ENCODE measurements at places on chromosomes 3 and 15.

- no peak for DNase-seq
These were observed 187.5 kb upstream of the HES1 start for GRCh38 chr3:193948459-193948858.

GRCh38 chr15:35944945-35945585 is 399.1 kb upstream of the DPH6 start:
- DNase-seq, result no peak

- no peak for DNase-seq
These were observed 78.2 kb downstream of the CYP19A1 start for GRCh38 chr15:51260202-51260601.

DNA sequence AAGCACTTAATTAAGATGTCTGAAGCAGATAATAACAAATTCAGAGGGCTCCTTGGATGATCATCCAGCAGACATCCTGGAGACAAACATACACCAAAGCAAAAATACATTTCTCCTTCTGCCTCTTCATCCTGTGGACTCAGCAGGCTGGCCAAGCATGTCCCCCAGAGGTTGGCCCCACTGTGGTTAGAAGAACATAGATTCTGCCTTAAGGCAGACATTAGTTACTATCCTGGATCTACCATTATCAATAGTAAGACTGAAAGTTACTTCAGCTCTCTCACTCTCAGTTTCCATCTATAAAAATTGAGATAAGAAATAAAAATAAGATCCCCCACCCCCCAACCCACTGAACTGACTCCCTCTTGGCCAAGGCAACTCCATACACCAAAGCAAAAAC is 28.6 kb upstream of the TGFBR2 start:
- no peak for DNase-seq

GRCh38 chr3:184596886-184597575 is 35.4 kb downstream of the EPHB3 start:
- no peak for DNase-seq

DNA sequence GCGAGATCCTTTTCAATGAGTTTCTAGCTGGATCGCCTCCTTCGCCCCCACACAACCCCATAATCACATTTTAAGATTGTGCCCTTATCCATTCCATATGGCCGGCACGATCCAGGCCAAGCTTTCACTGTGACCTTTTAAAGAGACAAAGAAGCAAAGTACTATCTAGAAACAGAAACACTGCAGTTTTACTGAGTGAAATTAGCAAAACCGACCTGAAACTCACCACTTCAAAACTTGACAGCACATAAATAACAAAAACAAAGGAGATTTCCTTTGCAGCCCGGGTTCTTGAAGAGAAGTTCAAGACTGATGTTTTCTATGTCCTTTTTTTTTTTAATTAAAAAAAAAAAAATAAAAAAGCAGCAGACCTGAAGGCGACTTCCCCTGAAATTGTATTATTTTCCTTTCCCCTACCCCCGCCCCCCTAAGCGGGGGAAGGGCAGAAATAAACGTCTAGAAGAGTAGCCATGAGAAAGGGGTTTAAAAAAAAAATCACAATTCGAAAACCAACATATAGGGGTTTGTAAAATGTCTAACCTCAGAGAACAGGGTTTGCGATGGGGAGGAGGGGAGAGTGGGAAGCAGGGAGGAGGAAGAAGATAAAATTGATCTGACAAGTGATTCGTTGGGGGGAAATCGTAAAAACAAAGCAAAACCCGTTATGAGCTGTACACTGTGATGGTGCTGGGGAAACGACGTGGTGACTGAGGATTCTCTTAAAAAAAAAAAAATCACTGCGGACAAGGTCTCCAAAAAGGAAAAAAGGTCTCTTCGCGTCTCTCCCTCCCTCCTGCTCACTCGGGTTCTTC is 1.5 kb downstream of the SATB1 start:
- DNase-seq, result peak; percentile 40

DNA sequence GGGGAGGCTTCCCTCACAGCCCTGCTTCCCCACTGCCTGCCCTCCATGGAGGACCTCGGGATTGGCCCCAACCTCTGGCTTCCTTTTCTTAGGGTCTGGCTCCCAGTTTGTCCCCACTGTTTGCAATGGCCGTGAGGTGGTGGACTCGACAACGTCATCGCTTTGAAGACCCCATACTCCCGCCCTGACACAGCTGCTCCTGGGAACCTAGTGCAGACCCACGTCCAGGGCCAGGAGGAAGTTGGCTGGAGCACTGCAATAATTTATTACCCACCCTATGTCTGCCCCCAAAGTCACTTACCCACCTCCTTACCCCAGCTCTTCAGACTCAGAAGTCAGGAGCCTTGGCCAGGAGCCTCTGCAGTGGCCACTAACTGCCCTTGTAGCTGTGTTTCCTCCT is 11.1 kb downstream of the GRM2 start:
- no peak for DNase-seq

GRCh38 chr3:48180021-48180420 is 8.2 kb downstream of the CDC25A start:
- DNase-seq, result no peak

- no peak for DNase-seq
These were observed 3.2 kb downstream of the ZXDC start for GRCh38 chr3:126472277-126473006.

GRCh38 chr15:31330111-31330785 is 3.6 kb downstream of the KLF13 start:
- DNase-seq, result no peak

DNA sequence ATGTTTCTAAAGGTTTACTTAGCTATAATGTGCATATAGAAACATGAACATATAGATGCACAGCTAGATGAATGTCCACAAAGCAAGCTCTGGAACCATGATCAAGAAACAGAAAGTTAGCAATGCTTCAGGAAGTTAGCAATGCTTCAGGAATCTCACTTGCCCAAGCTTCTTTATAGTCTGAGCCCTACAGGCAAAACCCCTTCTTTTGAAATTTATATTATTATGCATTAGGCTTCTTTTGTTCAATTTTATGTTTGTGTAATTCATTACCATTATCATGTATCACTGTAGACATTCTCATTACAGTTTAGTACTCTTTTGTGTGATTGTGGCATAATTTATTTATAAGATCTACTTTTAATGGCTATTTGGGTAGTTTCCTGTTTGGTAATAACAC is 286.4 kb upstream of the BCHE start:
- DNase-seq, result no peak

- no peak for DNase-seq
These were observed 530.8 kb downstream of the DIPK2A start for GRCh38 chr3:144502402-144502801.

- peak; percentile 49 for DNase-seq
These were observed 121.3 kb downstream of the RPLP1 start for GRCh38 chr15:69573815-69574475.

- DNase-seq, result no peak
These were observed 8.6 kb upstream of the CHAC1 start for GRCh38 chr15:40944510-40945296.

GRCh38 chr3:58161435-58162398 is 49.1 kb downstream of the DNASE1L3 start:
- DNase-seq, result no peak

GRCh38 chr3:189099505-189100290 is 72.1 kb upstream of the TPRG1 start:
- DNase-seq, result no peak

GRCh38 chr3:12939137-12939536 is 97.8 kb upstream of the RPL32 start:
- DNase-seq, result no peak

DNA sequence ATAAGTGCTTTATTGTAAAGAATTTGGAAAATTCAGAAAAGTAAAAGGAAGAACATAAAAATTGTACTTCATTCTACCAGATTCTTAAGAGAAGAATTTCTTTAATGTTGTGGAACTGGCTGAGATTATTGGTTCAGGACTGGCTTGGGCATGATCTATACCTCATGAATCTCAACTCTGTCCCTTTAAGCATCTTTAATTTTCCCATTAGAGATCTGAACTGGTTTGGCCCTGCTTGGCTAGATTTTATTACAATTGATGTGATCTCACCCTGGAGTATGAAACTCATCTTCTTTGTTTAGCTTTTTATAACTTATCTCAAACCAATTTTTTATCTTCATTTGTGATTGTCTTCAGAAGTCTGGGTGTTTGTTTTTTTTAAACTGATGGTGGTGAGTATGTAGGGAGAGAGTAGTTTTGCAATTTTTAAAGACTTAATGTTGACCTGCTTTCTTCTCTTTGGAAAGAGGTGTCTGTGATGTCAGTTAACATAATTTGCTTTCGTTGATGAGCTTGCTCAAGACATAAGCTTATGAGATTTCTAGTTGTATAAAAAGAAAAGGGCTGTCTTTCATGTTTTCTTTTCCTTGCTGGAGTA is 61.9 kb downstream of the ZNF609 start:
- DNase-seq, result no peak

- DNase-seq, result no peak
These were observed 440.4 kb downstream of the FHIT start for GRCh38 chr3:60810881-60811280.

GRCh38 chr3:11559816-11560633 is 83.7 kb downstream of the VGLL4 start:
- DNase-seq, result no peak

DNA sequence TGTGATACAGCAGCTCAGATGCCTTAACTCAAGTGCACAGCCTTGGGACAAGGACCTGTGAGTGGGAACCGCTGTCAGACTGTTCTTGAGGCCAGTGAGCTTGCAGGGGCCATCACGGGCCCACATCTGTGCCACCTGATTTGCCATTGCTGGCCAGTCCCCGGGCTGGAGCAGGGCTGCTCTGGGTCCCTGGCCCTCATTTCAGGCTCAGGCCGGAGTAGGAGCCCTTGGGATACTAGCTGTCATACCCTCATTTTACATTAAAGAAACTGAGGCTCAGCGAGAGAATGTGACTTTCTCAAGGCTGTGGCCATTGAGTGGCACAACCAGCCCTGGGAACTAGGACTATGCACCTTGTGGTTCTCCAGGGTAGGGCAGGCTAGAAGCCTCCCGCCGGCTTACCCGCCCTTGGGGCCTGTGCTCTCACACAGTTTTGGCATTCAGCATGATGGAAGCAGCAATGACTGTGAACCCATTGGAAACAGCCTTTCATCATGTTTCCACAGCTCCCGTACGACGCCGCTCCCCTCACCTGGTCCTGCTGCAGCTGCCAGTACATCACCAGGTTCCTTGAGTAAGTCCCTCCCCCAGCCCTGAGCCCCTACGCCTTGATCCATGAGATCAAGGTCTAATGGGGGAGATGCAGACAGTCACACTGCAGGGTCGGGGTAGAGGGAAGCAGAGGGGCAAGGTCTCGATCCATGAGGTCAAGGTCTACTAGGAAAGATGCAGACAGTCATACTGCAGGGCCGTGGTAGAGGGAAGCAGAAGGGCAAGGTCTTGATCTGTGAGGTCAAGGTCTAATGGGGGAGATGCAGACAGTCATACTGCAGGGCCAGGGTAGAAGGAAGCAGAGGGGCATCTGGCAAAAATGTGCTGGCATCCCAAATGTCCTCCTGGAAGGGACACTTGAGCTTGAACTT is 42.2 kb downstream of the GOLGA6L10 start:
- DNase-seq, result no peak

- DNase-seq, result no peak
These were observed at the start of gene GALNT15 for GRCh38 chr3:16174389-16174788. Gene GALNT15 (plus strand): TSS chr3:16174680. CDS start chr3:16175152, 472 bp downstream.

GRCh38 chr3:130895690-130896488 is 2.0 kb downstream of the ATP2C1 start:
- DNase-seq, result no peak

DNA sequence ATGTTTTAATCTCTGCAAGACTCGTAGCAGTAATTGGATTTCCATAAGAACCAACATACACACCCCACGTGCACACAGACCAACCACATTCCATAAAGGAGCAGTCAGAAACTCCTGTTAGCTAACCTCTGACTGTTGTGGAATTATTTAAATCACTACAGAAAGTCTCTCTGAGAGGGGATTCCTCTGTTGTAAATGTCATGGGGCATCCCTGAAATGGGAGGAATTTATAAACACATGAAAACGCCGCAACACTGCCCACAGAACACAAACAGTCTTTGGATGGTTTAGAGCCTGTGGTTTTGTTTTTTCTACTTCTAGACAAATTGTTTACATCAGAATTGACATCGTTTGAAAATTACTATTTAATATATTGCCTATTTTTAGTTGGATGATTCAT is 740.1 kb upstream of the GRM7 start:
- no peak for DNase-seq

- DNase-seq, result no peak
These were observed 271.9 kb downstream of the MCTP2 start for GRCh38 chr15:94503293-94503692.

DNA sequence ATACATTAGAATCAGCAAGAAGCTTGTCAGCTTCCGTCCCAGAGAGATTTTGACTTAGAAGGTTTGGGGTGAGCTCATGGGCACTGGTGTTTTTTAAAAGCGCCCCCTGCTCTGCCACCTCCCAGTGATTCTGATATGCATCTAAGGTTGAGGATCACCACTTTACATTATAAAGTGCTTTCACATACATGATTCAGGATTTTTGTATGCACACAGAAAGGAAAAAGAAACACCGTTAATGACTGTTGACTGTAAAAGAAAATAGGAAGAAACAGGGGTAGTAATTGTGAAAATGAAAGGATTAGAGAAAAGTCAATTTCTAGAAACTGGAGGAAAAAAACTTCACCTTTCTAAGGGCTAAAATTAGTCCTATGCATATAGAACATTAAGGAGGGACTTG is 104.9 kb upstream of the ZBED2 start:
- DNase-seq, result no peak

DNA sequence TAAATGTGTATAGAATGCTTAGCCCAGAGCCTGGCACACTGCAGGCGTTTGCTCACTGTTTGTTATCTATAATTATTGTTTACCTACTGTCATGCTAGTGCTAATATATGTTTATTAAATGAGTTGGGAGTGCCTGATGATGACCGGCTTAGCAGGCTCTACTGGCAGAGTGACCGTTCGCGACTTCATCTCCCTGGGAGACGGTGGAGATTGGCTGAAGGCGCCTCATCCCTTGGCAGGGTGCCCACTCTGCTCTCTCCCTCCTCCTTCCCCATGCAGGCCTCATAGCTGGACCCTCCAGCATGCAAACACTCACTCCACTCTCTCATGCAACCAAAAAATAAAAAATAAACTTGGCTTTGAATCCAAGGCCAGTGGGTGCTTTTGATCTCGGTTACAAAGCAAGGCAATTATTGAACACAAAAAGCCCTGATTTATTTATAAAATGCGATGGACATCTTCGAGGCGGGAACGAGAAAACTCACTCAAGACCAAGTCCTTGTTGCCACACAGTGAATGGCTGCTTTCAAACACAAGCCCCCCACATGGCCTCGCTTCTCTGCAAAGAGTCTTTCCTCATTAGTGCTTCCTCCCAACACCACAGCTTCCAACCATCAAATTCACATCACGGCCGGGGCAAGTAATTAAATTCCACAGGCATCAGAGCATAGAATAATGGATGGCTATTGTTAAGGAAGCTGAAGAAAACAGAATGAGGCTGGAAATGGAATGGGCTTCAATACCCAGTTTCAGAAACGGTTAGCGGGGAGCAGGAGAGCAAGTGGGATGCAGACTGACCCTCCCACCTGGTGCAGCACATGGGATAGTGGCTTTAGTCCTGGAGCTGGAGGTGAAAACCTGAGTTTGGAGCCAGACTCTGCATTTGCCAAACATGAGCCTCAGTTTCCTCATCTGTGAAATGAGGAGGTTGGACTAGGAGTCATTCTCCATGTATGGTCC is 135.7 kb upstream of the RAD18 start:
- no peak for DNase-seq

- no peak for DNase-seq
These were observed 48.4 kb downstream of the OPA1 start for GRCh38 chr3:193641440-193641775.
